ENCODE measurements at places on chromosomes 6 and 20.

DNA sequence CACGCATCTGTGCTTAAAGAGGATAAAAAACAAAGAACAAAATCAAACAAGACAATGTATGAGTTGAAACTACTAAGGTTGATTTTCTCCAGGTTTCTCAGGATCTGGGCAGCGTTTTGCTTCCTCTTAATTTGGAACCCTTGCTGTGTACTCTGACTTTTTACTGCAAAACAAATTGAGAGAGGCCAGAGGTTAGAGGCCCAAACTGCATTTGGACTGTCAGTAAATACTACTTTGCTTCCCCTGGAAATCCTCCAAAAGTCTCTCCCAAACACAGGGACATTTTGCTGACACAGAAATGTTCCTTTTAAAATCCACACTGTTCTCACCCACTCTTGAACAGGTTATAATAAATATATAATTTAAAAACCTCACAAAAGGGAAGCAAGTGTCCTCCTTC is 1.1 kb downstream of the ARG1 start:
- no peak for DNase-seq

- DNase-seq = no peak
Measured at GRCh38 chr20:20680991-20681508, 31.4 kb downstream of the RALGAPA2 start.

- no peak for DNase-seq
Measured at GRCh38 chr6:129638686-129639085, 71.3 kb downstream of the ARHGAP18 start.

DNA sequence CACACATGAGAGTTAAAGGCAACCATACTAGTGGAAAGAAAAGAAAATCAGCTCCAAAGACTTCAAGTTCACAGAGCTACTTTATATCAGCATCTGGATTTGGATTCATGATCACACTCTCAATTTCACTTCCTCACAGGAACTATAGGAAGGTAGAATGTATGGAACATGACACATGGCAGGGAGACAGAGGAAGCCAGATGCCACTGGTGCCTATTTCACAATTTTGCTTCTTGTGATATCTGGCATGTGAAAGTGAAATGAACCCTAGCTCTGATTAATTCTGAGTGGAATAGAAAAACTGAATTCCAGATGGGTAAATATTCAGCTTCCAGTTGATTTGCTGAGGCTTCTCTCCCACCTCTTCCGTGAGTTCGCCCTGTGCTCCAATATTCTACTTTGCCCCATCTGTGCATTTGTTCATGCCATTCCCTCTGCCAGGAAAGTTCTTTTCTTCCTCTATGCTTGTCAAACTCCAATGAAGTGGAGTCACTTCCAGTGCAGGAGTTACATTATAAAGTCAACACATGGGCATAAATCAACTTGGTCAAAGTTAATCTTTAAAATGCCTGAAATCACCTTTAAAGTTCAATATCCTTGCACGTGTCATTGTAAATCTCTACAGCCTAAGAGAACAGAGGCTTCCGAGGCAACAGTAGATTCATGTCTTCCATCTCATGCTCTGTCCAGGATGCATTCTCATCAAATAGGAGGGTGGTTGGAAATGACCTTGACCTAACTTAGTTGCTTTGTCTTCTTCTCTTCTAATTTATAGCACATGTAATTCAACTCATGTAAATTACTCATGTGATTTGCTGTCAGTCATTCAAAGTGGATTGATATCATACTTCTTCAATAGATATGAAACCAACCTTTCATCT is 275.3 kb downstream of the HIVEP2 start:
- DNase-seq = no peak

- no peak for DNase-seq
Measured at GRCh38 chr6:127637830-127638409, 60.9 kb downstream of the C6orf58 start.

GRCh38 chr6:52361414-52361944 is 472 bp upstream of the PAQR8 start:
- DNase-seq = peak; percentile 50

GRCh38 chr20:62894261-62894660 is 32.0 kb downstream of the DIDO1 start:
- no peak for DNase-seq

DNA sequence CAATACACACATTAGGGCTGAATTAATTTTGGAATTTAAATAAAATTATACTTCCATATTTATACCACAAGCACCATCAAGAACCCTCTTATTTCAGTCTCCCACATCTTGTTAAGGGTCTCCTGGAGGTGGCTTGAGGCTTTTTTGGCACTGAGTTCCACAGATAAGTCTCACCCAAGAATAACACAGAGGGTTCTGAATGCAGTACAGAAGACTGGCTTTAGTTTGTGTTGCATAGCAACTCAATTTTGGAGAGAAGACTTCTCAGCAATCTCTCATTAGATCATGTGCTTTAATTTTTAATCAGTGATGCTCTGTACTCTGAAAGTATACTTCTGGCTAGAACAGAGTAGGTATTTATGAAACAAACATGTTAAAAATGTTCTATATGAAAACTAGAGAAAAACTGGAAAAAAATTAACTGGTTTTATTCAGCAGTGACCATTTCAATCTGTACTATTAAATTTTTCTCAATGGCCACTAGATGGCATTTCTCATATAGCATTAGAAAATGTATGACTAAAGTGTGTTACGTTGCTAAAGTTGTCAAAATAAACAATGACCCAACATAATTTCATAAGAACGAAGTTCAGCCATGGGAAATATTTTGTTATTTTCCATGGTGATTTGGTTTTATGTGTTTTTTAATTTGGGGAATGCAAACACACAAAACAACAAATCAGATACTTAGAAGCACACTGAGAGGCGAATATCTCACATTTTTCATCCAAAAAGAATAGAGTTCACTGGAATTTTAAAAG is 32.7 kb upstream of the MAP7 start:
- DNase-seq = no peak

DNA sequence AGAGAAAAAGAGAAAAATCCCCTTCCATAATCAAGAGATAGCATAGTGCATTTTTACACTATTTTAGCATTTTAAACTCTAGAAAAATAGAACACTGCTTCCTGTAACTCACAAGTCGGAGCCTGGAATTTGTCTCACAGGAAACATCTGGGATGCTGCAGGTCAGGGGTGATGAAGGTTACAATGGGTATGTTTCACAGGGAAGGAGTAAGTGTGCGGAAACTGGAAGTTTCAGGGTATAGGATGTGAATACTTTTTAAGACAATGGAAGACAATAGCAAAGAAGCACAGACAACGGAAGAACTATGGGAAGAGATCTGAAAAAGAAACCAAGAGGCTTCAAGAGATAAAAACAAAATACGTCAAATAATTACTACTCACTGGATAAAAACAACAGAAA is 361.0 kb upstream of the MARCKS start:
- DNase-seq = no peak

GRCh38 chr20:53934421-53935343 is 135.7 kb downstream of the BCAS1 start:
- no peak for DNase-seq

- DNase-seq = no peak
Measured at GRCh38 chr20:47951521-47951971, 166.3 kb upstream of the SULF2 start.

DNA sequence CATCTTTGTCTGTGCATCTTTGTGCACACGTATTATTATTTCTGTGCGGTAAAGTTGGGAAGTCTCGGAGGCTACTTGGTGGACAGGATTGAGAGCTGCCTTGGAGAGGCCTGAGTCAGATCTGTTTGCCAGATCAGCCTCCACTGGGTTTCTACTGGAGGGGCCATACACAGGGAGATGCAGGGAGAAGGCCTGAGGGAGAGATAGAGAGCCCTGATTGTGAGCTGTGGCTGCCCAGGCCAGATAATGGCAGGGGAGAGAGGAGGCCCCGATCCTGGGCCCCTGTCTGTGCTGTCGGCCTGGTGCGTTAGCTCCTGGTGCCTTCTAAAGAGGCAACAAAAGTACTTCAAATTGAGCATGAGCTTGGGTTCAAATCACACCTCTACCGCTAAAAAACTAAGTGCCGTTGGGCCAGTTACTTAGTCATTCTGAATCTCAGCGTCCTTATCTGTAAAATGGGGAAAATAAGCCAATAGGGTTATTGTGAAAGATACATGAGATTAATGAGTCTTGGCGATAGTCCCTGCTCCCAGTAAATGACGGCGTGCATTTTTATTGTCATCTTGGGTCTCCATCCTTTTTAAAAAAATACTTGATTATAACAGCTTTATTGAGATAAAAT is 27.6 kb upstream of the ADA start:
- no peak for DNase-seq

DNA sequence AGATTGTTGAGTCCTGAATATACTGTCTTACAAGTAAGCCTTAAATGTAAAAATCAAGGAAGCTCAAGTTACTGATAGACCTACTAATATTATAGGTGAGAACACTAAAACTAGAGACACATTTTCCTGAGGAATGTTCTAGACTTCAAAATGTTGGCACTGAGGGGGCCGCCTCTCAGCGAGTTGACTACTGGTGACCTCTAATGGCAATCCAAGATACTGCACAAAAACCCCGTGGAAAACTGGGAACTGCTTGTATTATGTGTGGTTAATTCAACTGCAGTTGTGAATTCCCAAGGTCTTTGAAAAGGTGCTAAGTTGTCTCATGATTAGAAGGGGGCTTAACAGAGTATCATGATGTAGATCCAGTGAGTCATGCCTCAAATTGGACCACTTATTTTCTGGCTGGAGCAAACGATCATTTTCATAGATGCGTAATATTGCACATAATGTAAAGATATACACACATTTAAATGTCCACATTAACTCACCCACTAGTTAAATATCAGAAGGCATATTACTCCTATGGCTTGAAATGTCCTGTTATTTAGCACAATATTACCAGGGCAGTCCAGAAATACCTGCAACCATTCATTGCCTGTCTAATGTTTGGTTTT is 336.2 kb downstream of the FOXA2 start:
- DNase-seq = no peak

DNA sequence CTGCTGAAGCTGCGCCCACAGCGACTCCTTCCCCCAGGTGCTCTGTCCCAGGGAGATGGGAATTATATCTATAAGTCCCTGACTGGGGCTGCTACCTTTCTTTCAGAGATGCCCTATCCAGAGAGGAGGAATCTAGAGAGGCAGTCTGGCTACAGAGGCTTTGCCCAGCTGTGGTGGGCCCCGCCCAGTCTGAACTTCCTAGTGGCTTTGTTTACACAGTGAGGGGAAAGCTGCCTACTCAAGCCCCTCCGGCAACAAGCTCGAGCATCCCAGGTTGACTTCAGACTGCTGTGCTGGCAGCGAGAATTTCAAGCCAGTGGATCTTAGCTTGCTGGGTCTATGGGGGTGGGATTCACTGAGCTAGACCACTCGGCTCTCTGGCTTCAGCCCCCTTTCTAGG is 152.5 kb upstream of the MAP3K7 start:
- peak; percentile 65 for DNase-seq

GRCh38 chr20:46619445-46619844 is 31.8 kb downstream of the SLC13A3 start:
- no peak for DNase-seq

DNA sequence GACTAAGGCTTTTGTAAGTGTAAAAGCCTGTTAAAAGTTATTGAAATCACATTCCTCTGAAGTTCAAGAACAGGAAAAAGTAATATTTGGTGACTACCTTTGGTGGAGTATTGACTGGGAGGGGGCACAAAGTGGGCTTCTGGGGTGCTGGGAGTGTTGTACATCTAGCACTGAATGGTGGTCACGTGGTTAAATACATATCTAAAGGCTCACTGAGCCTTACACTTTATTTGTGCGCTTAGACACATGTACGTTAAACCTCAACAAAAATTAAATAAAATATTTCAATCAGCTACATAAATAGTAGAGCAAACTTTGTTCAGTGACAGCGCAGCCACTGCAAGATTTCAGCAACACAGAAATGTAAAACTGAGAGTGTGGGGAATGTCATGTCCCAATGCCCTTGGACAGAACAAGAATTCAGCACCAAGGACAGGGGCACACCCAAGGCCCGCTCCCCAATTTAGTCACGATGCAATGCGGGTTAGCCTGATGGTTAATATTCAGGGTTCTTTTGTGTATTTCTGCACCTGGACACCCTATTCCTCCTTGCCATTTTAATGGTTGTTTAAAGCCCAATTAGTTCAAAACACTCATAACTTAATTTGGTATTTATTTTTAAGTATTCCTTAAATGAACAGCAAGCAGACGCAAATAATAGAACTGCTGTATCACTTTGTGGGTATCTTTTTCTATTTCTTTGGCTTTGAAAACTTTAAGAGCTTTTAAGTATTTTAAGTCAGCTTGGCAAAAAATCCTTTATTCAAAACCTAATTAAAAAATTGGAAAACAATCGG is 37.4 kb downstream of the ANGPT4 start:
- peak; percentile 72 for DNase-seq

DNA sequence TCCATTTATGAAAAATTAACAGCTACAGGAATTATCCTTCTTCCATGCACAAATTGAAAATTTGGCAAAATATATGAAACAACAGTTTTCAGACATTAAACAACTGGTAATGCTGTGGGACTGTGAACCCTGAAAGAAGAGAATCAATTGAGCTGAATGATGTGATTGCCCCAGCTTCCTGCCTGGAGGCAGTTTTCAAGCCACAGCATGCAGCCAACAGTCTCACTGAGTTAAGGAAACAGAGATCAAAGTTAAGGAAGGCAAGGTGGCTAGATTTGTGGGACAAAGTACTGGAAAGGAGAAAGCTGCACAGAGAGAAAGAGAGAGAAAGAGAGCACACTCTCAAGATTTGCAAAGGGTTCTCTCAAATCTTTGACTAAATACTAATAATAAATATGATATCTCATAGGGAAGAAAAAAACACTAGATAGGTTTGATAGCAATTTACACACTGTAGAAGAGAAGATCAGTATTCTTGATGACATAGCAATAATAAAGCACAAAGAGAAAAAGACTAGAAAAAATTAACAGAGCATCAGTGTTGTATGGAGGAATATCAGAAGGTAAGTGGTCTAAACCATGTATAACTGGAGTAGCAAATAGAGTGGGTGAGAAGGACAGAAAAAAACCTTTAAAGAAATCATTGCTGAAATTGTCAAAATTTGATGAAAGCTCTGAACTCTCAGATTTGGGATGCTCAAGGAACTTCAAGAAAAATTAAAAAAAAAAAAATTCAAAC is 70.1 kb upstream of the CNKSR3 start:
- DNase-seq = no peak

DNA sequence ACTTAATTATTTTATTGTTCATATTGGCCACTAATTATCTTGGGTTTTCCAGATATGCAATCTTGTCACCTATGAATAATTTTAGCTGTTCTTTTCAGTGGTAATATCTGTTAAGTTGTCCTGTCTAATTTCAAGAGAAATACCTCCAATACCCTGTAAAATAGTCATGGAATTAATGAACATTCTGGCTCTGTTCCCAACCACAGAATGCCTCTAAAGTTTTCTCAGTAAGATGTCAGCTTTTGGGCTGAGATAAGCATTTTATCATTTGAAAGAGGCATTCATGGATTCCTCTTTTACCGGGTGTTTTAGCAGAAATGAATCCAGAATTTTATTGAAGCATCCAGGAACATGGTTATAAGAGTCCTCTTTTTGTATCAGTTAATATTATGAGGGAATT is 109.3 kb downstream of the WDR27 start:
- DNase-seq = no peak

GRCh38 chr6:29834564-29835436 is 7.2 kb downstream of the HLA-G start:
- peak; percentile 77 for DNase-seq

GRCh38 chr6:168452685-168453377 is 11.8 kb downstream of the SMOC2 start:
- DNase-seq = no peak

GRCh38 chr6:149941583-149942460 is at the start of gene ULBP2:
ULBP2 (plus strand) TSS chr6:149942014; CDS start chr6:149942073, 59 bp downstream.
- DNase-seq = peak; percentile 80
